Cardiac muscle cell (in vitro differentiated cells and primary cell): ENCODE measurements at places on chromosomes 7 and 10. TPM values are rescaled to one million over a fixed set of nuclear protein-coding genes. Genes with fewer than 3 reads are reported as not detected.

The SPDYE16 gene
- 0.81 and 0.87 TPM in 2 replicates for polyA plus RNA-seq

The NEUROD6 gene
- polyA plus RNA-seq = not detected in 2 replicates

The PRKCQ gene
- 4.1 and 4.3 TPM in 2 replicates for polyA plus RNA-seq

The HMX3 gene
- not detected in 2 replicates for polyA plus RNA-seq

The LHPP gene
- 19.1 and 23.7 TPM in 2 replicates for polyA plus RNA-seq

The GSTO1 gene
- polyA plus RNA-seq = 245 and 260 TPM in 2 replicates

The DDC gene
- not detected in 2 replicates for polyA plus RNA-seq

The PHYHIPL gene
- 0.81 and 1.1 TPM in 2 replicates for polyA plus RNA-seq

The CPEB3 gene
- polyA plus RNA-seq = 5.0 and 7.1 TPM in 2 replicates

The ARMH3 gene
- polyA plus RNA-seq = 11.8 and 17.2 TPM in 2 replicates

The CREB3L2 gene
- 22.1 and 25.5 TPM in 2 replicates for polyA plus RNA-seq

The MBL2 gene
- not detected in 2 replicates for polyA plus RNA-seq

The UNC5B gene
- polyA plus RNA-seq = 73.3 and 98.3 TPM in 2 replicates
